ENCODE measurements at places on chromosomes 4 and X.

DNA sequence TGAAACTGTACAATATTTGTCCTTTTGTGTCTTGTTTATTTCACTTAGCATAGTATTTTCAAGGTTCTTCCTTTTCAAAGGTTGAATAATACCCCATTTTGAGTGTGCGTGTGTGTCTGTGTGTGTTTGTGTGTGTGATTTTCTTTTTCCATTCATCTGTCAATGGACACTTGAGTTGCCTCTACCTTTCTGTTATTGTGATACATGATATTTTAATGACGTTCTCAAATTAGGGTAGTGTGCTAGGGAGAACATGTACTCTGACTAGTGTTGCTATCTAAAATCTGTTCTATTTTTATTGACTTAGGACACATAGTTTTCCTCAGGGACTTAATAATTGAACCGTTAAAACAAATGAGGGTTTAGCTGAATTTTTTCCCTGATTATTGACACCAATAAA lies 9.9 kb downstream of the MMRN1 start:
- no peak for DNase-seq

GRCh38 chrX:94511564-94511963 lies 837.6 kb downstream of the FAM133A start:
- no peak for DNase-seq

DNA sequence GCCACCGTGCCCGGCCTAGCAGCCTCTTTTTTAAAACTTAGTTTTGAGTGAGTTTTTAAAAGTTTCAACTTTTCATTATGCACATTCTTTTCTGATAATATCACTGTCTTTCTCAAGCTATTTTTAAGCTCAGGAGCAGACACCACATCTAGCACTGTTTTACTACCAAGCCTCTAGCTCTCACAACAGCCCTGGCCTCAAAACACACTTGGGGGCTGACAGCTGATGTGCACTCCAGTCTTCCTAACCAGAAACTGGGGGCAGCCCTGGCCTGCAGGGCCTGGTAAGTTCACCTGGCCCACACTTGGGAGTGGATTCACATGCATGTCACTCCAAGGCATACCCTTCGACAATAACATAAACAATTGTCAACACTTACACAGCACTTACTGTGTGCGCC lies 34.0 kb downstream of the CENPU start:
- DNase-seq, result peak; percentile 32

DNA sequence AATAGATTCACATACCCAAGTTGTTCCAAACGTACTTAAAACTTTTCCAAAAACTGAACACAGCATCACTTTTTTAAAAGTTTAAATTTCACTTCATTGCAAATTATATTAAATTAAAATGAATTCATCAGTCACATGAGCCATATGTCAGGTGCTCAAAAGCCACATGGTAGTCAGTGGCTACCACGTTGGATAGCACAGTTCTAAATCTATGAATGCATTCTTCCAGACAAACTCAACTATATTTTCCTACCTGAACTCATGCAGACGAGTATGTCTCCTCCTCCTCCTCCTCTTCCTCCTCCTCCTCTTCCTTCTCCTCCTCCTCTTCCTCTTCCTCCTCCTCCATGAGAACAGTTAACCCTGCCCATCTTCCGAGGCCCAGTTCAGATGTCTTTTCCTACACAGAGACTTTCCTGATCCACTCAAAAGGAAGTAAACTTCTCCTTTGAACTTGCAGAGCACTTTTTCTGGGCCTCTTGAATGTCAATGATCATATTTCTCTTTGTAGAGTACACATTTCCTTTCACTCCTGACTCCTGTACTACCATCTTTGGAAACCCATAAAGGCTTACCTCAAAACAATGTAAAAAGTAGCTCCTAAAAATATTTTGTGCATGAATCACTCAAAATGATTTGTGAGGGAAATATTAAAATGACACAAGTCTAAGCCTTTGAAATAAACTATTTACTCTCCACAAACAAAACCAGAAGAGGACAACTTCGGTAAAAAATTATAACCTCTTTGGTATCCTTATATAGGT lies 172.6 kb downstream of the AMELX start:
- DNase-seq, result no peak

GRCh38 chr4:178595500-178596138 lies 1153.4 kb upstream of the AGA start:
- DNase-seq, result no peak

DNA sequence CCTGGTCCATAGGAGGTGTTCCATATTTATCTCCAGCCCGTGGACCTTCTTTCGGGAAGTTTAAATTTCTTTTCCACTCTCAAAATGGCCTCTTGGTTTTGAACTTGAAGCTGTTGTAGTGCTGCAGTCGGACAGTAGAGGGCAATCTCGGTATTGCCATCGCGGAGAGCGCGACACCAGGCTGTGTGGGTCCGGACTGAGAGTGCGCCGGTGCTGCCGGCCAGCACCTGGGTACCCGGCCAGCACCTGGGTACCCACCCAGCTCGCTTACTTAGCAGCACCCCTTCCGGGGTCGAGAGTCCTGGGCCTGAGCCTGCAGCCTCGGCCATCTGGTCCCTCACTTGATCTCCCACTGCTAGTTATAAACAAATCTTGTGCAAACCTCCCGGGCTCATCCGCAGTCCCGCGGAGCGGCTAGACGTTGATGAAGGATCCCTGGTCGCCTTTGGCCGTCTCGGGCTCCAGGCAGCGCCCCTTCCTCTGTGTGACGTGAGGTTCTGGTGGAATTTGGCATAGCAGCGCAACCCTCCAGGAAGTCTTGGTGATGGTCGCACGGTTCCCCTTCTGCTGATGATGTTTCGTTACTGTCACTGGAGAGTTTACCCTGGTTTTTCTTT lies 18.0 kb downstream of the FAM9A start:
- no peak for DNase-seq

DNA sequence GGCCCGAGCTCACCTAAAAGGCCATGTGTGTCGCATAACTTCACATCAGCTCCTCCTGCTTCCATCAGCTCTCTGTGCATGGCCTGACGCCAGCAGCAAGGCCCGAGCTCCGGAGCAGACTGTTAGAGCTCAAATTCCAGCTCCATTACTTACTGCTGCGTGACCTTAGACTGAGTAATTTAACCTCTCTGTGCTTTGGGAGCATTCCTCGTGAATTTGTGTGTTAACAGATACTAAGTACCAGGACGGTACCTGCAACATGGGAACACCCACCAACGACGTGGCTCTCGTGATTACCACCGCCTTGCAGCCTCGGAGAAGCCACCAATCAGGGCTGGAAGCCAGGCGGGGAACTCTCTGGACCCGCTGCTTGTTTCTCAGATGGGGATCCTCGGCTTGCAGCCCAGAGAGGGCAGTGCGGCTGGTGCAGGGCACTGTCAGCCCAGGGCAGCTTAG lies 12.9 kb downstream of the LETM1 start:
- peak; percentile 83 for DNase-seq

GRCh38 chr4:187065396-187065795 lies 341.7 kb upstream of the FAT1 start:
- DNase-seq, result peak; percentile 56

DNA sequence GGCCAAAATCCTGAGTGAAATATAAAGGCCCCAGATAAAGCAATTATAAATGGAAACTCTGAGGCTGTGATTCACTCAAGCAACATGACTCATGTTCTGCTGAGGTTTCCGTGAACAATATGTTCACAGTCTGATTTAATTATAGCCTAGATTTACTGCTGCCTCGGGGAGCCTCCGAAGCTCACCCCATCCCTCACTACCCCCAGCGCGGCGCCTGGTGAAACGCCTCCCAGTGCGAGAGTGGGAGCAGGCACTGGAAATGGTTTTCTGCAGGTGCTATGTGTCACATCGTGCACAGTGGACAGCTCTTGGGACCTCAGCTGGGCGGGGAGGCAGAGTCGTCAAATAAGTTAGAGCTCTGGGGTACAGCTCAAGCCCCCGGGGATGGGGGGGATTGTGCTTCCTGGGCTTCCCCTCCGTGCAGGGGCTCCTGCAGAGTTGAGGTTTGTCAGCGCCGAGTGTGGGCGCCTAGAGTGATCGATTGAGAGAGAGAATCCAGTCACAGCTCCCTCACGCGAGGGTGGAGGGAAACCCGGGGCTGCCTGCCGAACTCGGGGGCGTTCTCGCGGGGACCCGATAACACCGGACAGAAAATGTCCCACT lies 110.6 kb downstream of the PHKA2 start:
- peak; percentile 74 for DNase-seq
